ENCODE measurements at places on chromosomes 7 and 10.

- no peak for DNase-seq
Observed at GRCh38 chr7:144086730-144087129, 652 bp downstream of the OR2A12 start.

DNA sequence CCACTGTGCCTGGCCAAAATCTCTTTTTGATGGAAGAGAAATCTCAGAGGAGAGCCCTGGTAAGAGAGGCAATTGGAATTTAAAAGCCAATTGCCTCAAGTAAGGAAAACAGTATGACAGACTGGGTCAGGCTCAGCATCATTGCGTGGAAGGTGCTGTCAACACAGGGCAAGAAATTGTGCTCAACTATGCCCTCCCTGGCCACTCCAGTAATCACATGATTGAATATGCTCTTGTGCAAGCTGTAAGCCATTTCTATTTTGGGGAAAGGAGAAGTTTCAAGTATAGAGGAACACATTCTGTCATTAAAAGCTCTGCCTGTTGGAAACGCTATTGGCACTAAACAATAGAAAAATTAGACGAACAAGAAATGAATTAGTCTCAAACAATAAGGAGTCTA lies 1127.7 kb downstream of the REEP3 start:
- no peak for DNase-seq

- no peak for DNase-seq
Observed at GRCh38 chr7:138945154-138945553, 36.0 kb downstream of the KIAA1549 start.

- DNase-seq = no peak
Observed at GRCh38 chr7:48416327-48416908, 245.2 kb downstream of the ABCA13 start.

DNA sequence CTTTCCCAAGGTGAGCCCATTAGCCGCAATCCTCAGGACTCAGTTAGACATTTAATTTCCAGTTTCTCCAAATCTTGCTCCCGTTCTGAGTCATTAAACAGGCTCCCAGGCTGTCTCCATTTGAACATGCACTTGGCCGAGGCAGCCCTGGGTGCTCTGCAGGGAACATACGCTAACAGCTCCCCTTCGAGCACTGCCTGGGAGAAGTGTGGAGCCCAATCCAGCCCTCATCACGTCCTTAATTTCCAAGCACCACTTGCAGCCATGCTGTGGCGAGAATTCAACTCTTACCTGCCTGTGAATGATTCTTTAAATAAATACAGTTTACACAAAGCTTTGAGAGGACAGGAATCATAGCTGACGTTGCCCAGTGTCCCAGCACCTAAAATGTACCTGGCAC lies 218.2 kb downstream of the CCSER2 start:
- DNase-seq = no peak

DNA sequence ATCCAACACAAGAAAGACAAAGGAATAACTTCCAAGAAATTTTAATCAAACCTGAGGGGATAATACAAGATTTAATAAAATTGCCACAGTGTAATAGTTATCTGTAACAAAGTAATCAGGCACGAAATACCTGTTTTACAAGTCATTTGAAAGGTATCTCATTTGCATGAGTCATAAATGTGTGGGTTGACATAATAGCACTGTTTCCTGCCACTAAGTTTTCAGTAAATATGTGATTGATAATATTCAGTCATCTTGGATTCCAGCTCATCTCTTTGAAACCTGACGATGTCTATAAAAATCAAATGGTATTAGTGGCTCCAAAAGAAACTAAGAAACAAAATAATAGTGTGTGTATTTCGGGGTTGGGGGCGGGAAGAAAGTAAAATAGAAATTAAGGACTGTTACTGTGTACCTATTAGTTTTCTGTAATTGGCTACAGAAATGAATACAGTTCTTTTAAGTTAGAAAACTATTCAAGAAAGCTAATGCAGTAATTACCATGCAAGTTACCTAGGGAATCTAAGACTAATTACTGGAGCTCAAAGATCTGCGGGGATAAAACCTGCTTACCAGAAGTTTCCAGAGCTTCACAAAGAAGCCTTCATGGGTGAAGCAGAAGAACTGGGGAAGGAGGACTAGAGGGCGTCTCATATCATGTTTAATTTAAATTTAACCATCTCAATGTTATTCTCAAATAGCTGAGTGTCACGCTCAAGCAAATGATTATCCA lies 100.7 kb downstream of the ST8SIA6 start:
- no peak for DNase-seq

GRCh38 chr7:16055263-16055976 lies 365.9 kb downstream of the CRPPA start:
- no peak for DNase-seq

DNA sequence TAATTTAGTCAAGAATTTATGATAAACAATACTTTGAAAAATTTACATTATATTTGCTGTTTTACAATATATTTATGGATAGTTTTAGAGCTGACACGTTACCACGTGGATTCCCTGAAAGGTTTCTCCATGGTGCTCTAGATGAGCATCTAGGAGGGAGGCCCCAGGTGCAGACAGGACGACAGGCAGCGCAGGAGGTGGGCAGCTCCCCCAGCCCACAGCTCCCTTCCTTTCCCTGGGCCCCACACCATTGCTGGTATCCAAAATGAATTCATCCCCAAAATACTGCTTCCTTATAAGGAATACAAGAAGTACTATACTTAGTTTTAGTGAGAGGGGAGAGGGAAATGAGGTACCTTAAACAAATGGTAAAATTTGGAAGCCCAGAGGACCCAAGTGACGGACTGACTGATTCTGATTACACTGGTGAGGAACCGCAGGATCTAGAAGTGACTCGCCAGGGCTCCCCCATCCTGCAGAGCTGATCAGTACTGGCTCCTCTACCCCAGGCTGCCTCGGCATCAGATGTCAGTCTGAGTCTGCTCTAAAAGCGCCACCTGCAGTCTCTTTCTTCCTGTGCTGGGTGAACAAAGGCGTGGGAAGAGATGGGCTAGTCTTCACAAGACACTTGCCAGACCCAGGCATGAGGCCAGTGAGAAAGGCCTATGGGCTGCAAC lies 89.2 kb downstream of the DLG5 start:
- peak; percentile 71 for DNase-seq

DNA sequence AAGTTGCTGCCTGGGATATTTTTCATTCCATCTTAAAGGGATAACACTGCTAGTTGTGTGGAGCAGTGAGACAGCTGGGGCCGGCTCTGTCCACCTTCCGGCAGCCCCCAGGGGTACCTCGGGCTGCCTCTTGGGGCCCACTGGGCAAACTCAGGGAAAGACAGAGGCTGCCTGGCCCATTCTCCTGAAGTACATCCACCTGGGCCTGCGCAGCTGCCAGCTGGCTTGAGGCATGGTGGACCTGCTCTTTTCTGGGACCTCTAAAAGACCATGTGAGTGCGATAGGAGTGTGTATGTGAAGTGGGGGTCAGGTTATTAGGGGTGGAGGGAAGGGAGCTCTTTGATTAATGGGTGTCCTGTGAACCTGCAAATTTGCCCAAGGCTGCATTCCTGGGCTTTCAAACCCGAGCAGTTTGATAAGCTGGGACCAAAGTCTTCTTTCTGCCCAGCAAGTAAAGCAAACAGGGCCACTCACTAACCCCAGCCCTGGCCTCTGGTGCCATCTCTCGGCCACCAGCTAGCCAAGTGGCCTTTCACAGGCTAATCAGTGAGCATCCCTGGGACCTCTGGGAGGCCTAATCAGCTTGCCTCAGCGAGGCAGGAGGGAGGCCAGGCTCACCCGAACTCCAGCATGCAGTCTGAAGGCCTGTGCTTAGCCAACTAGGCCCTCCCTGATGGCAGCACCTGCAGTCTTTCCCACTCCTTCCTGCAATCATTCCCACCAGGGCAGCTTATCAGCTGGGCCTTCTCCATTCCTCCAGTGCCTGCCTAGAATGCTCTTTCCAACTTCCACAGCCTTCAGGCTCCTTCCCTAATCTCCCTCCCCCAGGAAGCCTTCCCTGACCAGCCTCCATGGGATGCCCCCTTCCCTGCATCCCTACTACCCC lies 954.7 kb upstream of the ZNF722 start:
- no peak for DNase-seq

GRCh38 chr7:138755331-138755747 lies 42.5 kb upstream of the TMEM213 start:
- no peak for DNase-seq

GRCh38 chr7:91852263-91852741 lies 28.2 kb downstream of the MTERF1 start:
- no peak for DNase-seq

DNA sequence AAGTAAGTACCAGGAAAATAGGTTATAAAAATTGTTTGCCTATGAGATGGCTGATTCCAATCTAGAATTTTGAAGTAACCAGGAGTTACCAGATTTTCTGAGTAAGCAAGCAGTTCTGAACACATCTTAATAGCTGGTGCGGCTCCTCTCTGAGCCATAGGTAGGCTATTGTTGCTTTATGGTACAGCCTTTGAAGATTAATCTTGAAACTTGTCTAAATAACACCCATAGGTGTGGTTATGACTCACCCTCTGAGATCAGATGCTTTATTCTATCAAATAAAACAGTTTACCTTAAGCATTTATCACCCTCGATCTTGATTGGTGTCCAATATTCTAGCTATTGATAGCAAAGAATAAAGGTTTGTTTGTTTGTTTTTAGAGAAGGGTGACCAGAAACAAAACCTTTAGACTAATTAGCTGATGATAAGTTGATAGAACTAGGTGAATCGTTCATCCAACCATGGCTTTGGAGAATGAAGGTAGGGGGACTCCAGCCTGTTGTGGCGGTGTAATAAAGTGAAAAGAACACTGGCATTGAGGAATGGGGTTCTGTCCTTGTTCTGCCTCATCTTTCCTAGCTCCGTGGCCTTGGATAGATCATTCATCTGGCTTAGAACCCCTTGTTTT lies 72.2 kb downstream of the VTI1A start:
- no peak for DNase-seq
